ENCODE measurements at places on chromosomes 11 and 22. TPM values are rescaled to one million over a fixed set of nuclear protein-coding genes. Genes with fewer than 3 reads are reported as not detected.
A peak's percentile ranks its signal among the peaks of the same experiment; 100 is the strongest.

The TMEM191B gene
- 1.8 TPM for total RNA-seq

GRCh38 chr22:41445129-41446056 is 1.2 kb downstream of the TOB2 start:
- H3K4me1 ChIP-seq: peaks cover 23% of the 10 kb centered on the region
- DNase-seq: no peak
- peak overlapping the region; percentile 98 for H3K4me3 ChIP-seq
- H3K36me3 ChIP-seq: peaks cover 1% of the 10 kb centered on the region
- H3K27me3 ChIP-seq: no peaks in the 10 kb centered on the region

GRCh38 chr11:5336331-5336730 is 7.0 kb downstream of the OR51B5 start:
- no peak for DNase-seq
- H3K27ac ChIP-seq: no peak overlapping the region
- H3K4me1 ChIP-seq: no peaks in the 10 kb centered on the region
- no peaks in the 10 kb centered on the region for H3K36me3 ChIP-seq
- no peak overlapping the region for H3K4me3 ChIP-seq
- H3K27me3 ChIP-seq: peaks cover 2% of the 10 kb centered on the region

DNA sequence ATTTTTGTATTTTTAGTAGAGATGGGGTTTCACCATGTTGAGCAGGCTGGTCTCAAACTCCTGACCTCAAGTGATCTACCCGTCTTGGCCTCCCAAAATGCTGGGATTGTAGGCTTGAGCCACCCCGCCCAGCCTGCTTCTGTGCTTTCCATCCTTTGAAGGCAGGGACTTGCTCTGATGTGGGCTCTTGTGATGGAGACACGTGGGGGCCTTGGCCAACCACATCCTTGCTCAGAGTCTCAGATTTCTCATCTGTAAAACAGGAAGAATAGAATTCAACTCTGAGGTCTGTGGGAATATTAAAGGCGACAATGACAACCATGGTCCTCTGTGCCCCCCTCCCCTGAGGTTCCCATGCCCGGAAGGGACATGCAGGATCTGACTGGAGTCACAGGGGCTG is 3.8 kb upstream of the GGA1 start:
- H3K4me1 ChIP-seq: peaks cover 47% of the 10 kb centered on the region
- DNase-seq: no peak
- no peaks in the 10 kb centered on the region for H3K36me3 ChIP-seq
- H3K27me3 ChIP-seq: no peaks in the 10 kb centered on the region
- peak overlapping the region; percentile 52 for H3K27ac ChIP-seq

DNA sequence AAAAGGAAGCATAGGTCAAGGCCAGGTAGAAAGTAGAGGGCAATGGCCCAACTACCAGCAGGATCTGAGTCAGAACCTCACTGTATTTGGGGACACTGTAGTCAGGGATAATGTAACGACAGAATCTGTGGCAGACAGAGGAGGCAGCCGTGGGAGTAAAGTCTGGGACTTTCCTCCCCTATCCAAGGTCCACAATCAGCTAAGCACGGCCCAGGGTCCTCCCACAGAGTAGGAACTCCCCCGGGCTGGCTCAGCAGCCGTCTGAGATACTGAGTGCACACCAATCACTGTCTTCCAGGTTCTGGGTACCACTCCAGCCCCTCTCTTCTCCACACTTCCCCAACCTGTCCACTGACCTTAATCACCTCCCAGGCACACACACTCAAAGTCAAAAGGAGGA is 3.2 kb downstream of the IGSF9B start:
- no peaks in the 10 kb centered on the region for H3K36me3 ChIP-seq
- DNase-seq: no peak
- no peak overlapping the region for H3K4me3 ChIP-seq
- H3K27me3 ChIP-seq: peaks cover 93% of the 10 kb centered on the region

All from mesothelial cell of epicardium (in vitro differentiated cells).